Right forelimb (tissue), 1 donor: ENCODE measurements at places on chromosomes 3 and 15.

DNA sequence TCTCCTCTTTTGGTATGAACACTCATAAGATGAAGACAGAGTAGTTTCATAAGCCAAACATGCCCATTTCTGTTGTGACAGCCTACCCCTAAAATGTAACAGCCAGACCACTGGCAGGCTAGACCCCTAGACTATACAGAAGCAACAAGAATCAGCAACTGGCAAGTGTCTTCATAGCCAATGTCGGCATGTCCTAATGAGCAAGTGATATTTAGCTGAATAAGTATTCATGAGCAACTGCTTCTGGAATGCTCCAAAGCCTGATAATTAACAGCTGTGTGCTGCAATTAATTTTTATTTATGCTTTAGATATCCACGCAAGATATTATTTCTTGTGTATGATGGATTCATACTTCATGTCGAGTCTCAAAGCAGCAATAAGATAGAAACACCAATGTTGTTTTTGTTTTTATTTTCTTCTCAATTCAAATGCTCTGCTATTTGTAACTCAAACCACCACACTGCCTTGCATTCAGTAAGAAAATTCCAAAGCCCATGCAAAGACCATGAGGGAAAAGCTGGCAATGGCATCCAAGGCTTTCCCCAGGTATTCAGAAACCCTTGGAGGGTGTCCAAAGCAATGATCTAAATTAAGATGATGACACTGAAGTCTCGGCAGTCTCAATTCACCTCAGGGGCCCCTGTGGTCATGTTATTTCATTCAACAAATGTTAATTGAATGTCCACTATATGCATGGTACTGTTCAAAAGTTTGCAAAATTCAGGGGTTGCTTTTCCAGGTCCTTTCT is 167.7 kb upstream of the NECTIN3 start:
- DNase-seq: no peak

DNA sequence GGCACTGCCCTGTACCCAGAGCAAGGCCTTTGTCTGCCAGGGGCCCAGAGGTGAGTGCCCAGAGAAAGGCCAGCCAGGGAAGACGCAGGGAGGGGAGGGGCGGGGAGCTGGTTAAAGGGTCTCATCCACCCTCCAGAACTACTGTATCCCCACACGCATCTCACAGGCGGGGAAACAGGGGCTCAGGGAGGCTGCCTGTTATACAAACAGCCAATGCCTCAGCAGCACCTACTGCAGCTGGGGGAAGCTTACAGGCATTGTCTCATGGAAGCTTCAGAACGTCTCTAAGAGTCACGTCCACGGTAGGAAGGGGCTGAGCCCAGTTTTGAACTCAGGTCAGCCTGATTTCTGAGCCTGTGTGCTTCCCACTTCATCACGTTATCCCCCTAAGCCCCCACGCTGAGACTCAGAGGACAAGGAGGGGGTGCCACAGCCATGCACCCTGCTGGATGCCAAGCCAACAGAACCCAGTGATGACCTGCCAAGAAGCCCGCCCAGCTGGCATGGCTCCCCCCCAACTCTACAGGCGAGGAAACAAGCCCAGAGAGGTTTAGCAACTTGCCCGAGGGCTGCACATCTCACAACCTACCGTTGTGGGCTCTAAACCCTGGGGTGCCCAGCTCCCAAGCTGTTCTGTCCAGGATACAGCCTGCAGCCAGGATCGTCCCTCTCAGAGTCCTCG is 54.5 kb downstream of the IQSEC1 start:
- DNase-seq: no peak

DNA sequence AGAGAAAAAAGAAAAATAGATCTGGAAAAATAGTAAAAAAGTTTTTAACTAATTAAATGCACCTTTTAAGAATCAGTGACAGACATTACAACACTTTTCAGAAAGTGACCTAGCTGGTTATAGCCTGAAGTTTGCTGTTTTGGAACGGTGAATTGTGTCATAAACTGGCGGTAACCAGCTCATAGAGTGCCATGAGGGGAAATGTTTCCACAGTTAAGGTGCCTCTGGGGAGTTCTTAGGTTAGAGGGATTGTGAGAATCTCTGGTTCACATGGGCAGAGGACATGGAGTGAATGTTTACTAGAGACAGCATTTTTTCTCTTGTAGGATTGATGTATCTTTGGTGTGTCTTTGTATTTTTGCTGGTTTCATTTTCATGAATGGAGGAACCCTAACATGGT is 2.8 kb downstream of the TBC1D23 start:
- no peak for DNase-seq

- no peak for DNase-seq
Measured at GRCh38 chr3:149160754-149161300, 31.4 kb downstream of the HPS3 start.

- no peak for DNase-seq
Measured at GRCh38 chr3:87298111-87298718, 21.8 kb upstream of the POU1F1 start.
